ENCODE measurements at places on chromosomes 6 and 20.
A peak's percentile ranks its signal among the peaks of the same experiment; 100 is the strongest.

DNA sequence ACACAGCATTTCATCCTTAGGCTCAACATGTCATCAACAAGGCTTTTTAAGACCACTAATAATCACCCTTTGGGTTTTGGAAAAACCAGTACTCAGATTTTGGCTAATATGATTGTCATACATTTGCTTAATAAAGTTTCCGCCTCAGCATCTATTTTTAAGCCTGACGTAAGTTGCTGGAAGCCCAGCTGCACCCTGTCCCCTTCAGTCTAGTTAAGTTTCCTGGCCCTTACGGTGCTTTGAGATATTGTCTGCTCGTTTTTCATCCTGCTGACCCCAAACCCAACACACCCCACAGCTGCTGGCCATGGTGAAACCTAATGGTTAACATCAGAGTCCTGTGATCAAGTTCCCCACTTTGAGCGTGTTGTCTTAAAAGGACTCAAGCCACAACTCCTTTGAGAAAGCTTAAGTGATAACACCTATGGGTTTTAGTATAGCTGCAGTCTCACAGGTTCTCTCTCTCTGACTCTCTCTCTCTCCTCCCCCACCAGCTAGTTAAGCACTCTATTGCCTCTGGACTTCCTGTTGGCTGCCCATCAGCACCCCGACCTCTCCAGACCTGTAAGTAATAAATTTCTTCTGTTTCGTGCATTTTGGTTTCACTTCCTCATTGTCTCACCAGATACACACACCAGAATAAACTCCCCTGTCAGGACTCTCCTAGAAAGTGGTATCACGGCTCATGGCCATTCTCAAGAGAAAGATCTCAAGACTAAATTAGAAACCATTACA lies 802.0 kb downstream of the C6orf118 start:
- DNase-seq, result no peak

DNA sequence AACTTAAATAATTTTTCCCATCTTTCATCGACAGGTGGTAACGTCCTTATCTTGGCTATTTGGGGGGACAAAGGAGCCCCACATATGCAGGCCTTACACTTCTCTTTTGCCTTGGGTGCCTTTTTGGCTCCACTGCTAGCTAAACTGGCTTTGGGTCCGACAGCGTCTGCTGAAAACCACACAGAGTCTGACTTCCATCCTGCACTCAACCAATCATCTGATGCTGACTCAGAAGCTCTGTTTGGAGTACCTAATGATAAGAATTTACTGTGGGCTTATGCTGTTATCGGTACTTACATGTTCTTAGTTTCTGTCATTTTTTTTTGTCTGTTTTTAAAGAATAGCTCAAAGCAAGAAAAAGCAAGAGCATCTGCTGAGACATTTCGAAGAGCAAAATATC lies 178.5 kb downstream of the SLC16A10 start:
- DNase-seq, result no peak

GRCh38 chr6:11413117-11413687 lies 124.3 kb upstream of the TMEM170B start:
- no peak for DNase-seq

DNA sequence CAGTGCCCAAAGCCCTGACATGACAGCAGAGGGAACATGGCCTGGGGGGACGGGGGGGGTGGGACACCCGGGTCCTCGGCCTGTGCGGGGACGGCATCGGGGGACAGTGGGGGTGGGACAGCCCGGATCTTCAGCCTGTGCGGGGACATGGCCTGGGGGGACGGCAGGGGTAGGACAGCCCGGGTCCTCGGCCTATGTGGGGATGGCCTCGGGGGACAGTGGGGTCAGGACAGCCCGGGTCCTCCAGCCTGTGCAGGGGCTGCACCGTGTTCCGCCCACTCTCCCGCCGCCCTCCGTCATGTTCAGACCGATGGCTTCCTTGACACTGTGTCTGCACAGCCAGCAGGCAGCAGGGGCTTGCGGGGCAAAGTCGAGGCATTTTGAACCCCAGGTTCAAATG lies 7.0 kb downstream of the BIRC7 start:
- no peak for DNase-seq

DNA sequence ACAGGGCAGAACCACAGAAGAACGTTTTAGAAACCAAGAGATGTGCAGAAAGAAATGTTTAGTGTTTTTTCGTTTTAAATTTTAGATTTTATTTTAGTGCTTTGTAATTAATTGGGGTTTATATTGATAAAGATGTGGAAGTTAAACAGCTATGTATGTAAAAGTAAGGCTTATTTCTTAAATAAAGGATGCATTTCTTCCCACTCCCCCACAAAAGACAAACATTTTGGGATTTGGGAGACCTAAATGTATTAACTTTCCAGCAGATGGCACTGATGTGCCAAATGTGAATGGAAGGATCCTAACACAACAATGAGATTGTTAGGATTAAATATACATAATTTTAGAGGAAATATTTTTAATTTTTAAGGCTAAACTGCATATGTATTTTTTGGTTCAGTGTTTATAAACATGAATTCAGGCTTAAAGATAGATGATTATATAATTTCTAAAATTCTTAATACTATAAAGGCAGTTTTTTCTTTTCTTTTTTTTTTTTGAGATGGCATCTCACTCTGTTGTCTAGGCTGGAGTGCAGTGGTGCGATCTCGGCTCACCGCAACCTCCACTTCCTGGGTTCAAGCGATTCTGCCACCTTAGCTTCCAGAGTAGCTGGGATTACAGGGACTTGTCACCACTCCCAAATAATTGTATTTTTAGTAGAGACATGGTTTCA lies 12.0 kb downstream of the PFDN4 start:
- no peak for DNase-seq

- DNase-seq, result no peak
These were observed 9.1 kb downstream of the HIVEP2 start for GRCh38 chr6:142935553-142936517.

- no peak for DNase-seq
These were observed 14.1 kb downstream of the MOCS1 start for GRCh38 chr6:39920157-39920556.

- no peak for DNase-seq
These were observed 75.4 kb downstream of the ELOVL5 start for GRCh38 chr6:53273370-53273769.

DNA sequence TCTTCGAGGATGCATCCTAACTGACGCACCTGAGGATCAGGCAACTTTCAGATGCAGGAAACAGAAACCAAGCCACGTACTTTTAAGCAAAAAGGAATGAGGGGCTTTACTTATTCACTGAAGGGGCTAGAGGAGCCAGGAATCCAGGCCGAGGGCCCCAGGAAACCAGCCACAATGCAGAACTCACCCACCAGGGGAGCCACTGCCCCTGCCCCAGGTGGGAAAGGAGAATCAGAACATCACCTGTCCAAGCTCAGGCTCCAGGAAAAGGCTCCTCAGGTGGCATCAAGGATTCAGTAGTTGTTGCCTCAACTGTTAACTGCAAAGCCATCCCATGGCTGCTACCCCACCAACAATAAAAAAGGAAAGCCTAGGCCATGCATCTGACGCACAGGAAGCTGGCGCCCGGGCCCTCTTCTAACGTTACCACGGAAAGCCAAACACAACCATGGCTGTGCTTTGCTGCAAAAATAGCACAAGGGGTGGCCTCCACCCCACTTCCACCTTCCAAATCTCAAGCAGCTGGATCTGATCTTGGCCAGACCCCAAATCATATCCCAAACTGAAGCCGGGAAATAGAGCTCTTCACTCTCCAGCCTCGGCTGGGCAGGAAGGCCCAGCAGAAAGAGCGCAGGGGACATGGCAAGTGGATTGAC lies 121.0 kb downstream of the PREX1 start:
- DNase-seq, result no peak

DNA sequence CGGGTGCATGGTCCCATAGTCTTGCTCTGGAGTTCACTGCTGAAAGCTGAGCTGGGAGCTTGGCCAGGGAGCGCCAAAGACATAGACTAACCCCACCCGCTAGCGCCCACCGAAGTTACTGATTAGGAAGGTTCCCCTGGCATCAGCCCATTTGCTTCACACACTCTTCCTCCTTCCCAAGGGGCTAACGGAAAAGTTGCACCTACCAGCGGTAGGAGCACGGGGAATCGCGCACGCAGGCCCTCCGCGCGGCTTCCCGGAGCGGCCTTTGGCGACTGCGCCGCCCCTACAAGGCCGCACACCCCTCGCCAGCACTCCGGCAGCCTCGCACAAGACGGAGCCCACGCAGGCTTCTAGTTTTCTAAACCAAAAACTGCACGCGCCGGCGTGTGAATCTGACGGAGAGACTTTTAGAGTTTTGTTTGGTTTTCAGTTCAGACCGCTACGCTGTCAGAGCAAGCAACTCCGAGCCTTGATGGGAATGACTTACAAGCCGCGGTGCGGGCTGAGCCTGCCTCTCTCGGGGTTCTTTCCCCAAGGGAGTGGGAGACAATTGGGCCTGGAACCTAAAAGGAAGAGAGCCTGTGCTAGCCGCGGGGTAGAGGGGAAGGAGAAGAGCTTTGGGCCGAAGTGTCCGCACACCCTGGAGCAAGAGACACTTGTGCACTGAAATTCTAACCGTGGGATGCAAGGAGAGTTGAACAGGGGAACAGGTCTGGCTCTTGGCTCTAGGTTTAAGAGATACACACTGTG lies 891 bp upstream of the POU3F2 start:
- no peak for DNase-seq

- no peak for DNase-seq
These were observed 154.0 kb downstream of the LY86 start for GRCh38 chr6:6742535-6742934.

GRCh38 chr6:144644776-144645175 lies 359.6 kb downstream of the UTRN start:
- no peak for DNase-seq

GRCh38 chr6:16572943-16573342 lies 188.3 kb downstream of the ATXN1 start:
- no peak for DNase-seq

GRCh38 chr6:111687652-111688051 lies 82.0 kb upstream of the TRAF3IP2 start:
- no peak for DNase-seq

DNA sequence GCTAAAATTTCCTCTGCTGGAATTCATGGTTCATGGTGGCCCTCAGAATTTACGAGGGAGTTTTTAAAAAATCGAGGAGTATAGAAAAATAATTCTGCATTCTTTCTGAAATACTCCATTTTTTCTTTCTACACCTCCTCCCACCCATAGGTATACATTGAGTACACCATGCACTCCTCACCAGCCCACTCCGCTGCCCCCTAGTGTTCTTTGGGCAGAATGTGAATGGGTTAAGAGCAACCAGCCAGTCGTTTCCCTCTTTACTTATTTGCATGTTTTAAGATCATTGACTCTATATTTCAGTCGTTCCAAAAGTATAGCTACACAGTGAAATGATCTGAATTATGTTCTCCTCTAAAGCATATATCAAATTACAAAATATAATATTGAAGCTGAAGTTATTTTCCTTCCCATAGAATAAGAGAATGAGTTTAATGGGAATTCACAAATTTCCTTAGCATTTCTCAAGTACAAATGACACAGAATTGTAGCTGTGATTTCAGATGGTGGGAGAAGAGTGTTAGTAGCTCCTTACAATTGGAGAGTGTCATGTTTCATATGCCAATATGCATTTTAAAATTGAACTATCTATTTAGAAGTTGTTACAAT lies 977.7 kb upstream of the SLC35B3 start:
- peak; percentile 5 for DNase-seq

- DNase-seq, result no peak
These were observed 35.9 kb upstream of the MYB start for GRCh38 chr6:135145063-135145800.

- no peak for DNase-seq
These were observed 18.9 kb downstream of the TTBK1 start for GRCh38 chr6:43262000-43262779.

- DNase-seq, result no peak
These were observed 638 bp downstream of the BLCAP start for GRCh38 chr20:37526839-37527637.

DNA sequence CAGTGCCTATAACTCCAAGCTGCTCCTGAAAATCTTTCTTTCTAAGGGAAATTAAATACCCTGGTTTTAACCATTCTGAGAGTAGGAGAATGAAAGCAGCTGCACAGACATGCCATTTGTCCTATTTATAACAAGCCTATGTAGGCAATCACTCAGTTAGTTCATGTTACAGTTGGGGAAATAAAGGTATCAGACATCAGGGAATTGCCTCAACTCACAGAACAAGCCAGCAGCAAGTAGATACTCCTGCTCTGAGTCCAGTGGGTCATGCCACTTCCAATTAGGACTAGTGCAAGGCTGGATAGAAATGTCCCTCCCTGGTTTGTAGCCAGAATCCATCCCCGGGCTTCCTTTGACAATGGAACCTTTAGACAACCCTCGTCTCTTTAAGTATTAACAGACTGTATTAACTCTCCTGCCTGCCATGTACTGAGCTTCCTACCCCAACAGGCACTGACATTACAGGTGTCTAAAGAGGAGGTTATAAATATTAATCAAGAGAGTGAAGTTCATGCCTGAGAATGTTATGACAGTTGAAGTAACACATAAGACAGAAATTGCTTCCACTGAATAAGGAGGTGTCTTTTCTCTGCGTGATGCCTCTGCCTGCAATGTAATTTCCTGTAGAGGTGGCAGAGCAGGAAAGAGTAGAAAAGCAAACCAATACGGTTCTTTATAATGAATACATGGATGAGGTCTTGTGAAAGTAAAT lies 28.0 kb upstream of the MARCKS start:
- no peak for DNase-seq

DNA sequence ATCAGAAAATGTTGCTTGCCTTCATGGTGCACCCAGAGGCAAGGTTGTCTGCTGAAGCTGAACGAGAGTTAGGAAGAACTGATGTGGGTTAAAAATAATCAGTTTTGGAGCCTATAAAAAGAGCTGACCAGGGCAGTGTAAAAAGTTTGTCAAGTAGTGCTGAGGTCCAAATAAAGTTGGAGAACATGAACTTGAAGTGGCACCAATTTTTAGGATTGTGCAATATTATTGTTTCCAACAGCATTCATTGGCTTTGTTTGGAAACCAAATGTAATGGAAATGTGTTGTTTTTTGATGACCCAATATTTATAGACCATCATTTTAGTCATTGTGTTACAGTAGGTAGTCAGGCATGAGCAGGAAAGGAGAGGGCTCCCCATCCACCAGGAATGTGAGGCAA lies 55.7 kb downstream of the GPR63 start:
- DNase-seq, result no peak

GRCh38 chr6:35343092-35343834 lies 905 bp downstream of the PPARD start:
- DNase-seq, result no peak

DNA sequence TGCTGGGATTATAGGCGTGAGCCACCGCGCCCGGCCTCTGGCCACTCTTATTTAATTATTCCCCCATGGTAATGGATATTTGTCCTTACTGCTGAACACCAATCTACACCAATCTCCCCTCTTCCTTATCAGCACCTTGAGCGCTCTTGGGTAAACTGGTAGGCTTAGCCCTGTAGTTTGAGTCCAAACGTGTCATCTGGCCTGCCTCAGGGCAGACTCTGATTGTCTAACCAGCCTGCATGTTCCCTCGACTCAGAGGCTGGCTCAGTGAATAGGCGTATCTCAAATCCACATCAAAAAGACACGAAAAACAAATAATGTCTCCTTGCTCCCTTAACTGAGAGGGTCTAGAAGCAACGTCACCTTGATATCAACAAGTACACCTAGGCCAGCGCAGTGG lies 260.9 kb downstream of the TFAP2C start:
- no peak for DNase-seq

Data from hypothalamus (tissue), 51 donors.